ENCODE measurements at places on chromosomes 3 and 15.
A peak's percentile ranks its signal among the peaks of the same experiment; 100 is the strongest.

GRCh38 chr15:48363474-48363873 is 32.2 kb downstream of the DUT start:
- no peak overlapping the region for H3K27ac ChIP-seq
- no peak overlapping the region for H3K4me3 ChIP-seq
- H3K27me3 ChIP-seq = no peaks in the 10 kb centered on the region
- no peak for DNase-seq
- no peaks in the 10 kb centered on the region for H3K36me3 ChIP-seq

GRCh38 chr15:74050127-74050526 is 32.2 kb downstream of the GOLGA6A start:
- H3K4me3 ChIP-seq = no peak overlapping the region
- H3K27me3 ChIP-seq = no peaks in the 10 kb centered on the region
- H3K36me3 ChIP-seq = no peaks in the 10 kb centered on the region
- no peak for DNase-seq
- no peak overlapping the region for H3K27ac ChIP-seq
- H3K4me1 ChIP-seq = peaks cover 17% of the 10 kb centered on the region

GRCh38 chr3:172317984-172318383 is 130.3 kb downstream of the GHSR start:
- H3K27ac ChIP-seq = peak overlapping the region; percentile 63
- H3K4me3 ChIP-seq = no peak overlapping the region
- DNase-seq = no peak

DNA sequence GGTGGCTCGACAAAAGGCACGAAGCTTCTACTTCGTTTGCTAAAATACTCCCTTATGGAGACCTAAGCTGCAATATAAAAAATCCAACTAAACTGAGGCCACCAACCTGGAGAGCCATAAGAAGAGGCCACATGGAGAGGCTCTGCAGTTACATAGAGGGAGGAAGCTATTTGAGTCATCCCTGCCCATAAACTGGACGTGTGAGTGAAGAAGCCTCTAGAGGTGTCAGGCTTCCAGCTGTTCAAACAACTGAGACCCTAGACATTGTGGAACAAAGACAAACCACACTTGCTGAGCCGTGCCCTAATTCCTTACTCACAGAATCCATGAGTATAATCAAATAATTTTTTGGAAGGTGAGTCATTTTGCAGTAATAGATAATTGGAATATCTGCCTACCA is 50.2 kb upstream of the GMNC start:
- no peak overlapping the region for H3K4me3 ChIP-seq
- no peaks in the 10 kb centered on the region for H3K36me3 ChIP-seq
- no peaks in the 10 kb centered on the region for H3K27me3 ChIP-seq
- no peak overlapping the region for H3K27ac ChIP-seq
- no peaks in the 10 kb centered on the region for H3K4me1 ChIP-seq

DNA sequence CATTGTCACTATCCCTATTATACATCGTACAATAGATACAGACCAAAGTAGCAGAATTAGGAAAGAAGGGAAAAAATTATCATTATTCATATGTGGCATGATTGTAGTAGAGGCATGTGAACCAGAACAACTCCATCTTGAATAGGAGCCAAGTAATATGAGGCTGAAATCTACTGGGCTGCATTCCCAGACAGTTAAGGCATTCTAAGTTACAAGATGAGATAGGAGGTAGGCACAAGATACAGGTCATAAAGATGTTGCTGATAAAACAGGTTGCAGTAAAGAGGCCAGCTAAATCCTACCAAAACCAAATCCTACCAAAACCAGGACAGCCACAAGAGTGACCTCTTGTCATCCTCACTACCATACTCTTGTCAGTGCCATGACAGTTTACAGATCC is 1035.4 kb upstream of the SEMA6D start:
- no peaks in the 10 kb centered on the region for H3K4me1 ChIP-seq
- no peak overlapping the region for H3K27ac ChIP-seq
- no peaks in the 10 kb centered on the region for H3K36me3 ChIP-seq
- H3K4me3 ChIP-seq = no peak overlapping the region

DNA sequence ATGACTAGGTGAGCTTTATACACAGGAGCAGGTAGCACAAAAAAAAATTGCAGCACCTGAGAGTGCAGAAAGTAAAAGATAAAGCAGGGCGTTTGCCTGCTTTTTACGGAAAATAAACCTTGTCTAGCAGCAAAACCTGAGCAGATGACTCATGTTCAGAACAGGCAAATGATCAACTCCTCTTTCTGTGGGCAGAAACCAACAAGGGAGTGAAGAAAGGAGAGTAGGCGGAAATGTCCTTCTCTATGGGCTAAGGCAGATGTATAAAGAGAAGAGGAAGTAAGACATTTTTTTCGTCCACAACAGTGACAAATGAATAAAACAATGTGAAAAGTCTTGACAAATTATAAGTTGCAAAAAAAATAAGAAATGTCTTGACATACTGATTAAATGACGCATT is 24.5 kb upstream of the GMNC start:
- H3K27ac ChIP-seq = no peak overlapping the region
- H3K27me3 ChIP-seq = no peaks in the 10 kb centered on the region
- H3K4me3 ChIP-seq = no peak overlapping the region
- no peaks in the 10 kb centered on the region for H3K36me3 ChIP-seq

GRCh38 chr3:63662500-63662899 is 10.0 kb downstream of the SNTN start:
- H3K27ac ChIP-seq = no peak overlapping the region
- no peaks in the 10 kb centered on the region for H3K4me1 ChIP-seq
- no peak overlapping the region for H3K4me3 ChIP-seq
- no peaks in the 10 kb centered on the region for H3K36me3 ChIP-seq
- no peak for DNase-seq
- H3K27me3 ChIP-seq = no peaks in the 10 kb centered on the region

GRCh38 chr15:59976480-59977271 is 27.4 kb upstream of the FOXB1 start:
- H3K27ac ChIP-seq = no peak overlapping the region
- peaks cover 7% of the 10 kb centered on the region for H3K27me3 ChIP-seq
- H3K4me3 ChIP-seq = no peak overlapping the region
- no peaks in the 10 kb centered on the region for H3K36me3 ChIP-seq

DNA sequence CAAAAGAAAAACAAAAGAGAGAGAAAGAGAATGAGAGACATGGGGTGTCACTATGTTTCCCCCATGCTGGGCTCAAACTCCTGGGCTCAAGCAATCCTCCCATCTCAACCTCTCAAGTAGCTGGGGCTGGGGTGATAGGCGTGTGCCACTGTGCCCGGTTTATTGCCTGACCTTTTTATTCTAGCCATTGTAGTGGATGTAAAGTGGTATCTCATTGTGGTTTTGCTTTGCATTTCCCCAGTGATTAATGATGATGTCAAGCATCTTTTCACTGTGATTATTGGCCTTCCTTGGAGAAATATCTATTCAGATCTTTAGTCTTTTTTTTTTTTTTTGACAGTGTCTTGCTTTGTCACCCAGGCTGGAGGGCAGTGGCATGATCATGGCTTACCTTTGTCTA is 37.7 kb upstream of the GK5 start:
- H3K36me3 ChIP-seq = no peaks in the 10 kb centered on the region
- no peaks in the 10 kb centered on the region for H3K27me3 ChIP-seq
- DNase-seq = no peak
- no peak overlapping the region for H3K27ac ChIP-seq

All from RWPE2 (cell line).